ENCODE measurements at places on chromosomes 7 and 10.
A peak's percentile ranks its signal among the peaks of the same experiment; 100 is the strongest.

DNA sequence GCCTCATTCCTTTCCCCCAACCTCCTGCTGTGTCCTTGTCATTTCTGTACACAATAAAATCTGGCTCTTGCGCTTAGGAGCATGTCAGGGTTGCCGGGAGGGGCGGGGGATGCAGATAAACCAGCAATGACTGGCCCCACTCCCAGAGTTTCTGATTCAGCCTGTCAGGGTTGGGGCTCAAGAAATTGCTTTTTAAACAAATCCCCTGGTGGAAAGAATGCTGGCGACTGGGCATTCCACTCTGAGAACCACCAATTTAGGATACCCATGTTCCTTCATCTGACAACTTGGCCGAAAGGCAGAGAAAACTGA, 376.4 kb downstream of the TCERG1L start:
- no peak for DNase-seq

DNA sequence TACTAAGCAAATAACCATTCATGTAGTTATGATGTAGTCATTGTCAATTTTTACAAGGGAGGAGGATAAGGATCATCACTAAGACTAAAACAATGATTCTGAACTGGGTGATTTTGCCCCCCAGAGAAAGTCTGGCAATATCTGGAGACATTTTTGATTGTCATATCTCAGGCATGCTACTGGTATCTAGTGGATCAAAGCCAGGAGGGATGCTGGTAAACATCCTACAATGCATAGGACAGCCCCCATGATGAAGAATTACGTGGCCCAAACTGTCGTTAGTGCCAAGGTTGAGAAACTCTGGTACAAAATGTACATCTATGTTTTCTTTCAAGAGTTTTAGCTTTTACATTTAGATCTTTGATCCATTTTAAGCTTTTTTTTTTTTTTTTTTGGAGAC, 57.3 kb downstream of the GBF1 start:
- DNase-seq = no peak

DNA sequence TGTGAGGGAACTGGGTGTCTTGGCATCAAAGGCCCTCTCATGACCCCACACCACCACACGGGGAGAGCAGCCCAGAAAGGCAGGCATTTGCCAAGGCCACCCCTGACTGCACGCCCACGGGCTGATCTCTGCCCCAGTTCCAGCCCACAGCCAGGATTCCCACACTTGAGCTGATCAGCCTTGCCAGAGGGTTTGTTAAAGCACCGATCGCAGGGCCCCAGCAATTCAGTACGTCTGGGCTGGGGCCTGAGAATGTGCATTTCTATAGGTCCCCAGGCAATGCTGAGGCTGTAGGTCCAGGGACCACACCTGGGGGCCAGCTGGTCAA, 103.9 kb downstream of the TNS3 start:
- no peak for DNase-seq

GRCh38 chr7:107045195-107045960, 873 bp downstream of the PRKAR2B start:
- no peak for DNase-seq

- no peak for DNase-seq
Measured at GRCh38 chr10:112507988-112508387, 61.0 kb downstream of the VTI1A start.

- no peak for DNase-seq
Measured at GRCh38 chr7:29328811-29329210, 134.2 kb downstream of the CHN2 start.

DNA sequence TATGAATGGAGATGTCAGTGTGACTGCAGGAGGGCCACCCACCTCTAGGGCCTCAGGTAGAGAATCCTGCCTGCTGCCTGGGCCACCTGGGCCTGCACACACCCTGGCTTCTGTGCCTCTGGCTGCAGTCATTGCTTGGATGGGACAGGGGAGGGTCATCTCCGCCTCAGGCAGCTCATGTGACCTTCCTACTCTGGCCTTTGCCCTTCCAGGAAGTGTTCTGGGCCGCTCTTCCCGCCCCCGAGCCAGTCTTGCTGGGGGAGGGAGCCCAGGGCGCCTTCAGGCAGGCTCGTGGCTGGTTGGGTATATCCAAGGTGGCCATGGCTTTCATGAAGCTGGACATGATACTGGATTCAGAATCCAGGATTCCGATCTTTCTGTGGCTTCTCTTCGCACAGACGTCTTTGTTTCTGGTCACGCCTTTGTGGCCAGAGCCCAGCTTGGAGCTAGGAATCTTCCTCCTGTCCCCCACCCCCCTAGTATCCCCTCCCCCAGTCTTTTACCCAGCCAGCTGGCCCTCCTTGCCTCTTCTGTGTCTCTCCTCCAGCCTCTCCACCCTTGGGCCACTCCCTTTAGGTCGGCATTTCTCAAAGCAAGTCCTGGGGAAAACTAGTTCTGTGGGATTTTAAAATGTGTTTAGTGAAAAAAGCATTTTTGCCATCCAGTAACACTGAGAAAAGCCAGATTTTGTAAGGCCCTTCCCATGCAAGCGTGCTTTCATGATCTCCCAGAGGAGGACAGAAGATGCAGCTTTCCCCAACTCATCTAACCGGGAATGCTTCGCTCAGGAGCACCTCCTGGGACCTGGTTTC, 119.6 kb downstream of the ZMIZ1 start:
- DNase-seq = no peak

DNA sequence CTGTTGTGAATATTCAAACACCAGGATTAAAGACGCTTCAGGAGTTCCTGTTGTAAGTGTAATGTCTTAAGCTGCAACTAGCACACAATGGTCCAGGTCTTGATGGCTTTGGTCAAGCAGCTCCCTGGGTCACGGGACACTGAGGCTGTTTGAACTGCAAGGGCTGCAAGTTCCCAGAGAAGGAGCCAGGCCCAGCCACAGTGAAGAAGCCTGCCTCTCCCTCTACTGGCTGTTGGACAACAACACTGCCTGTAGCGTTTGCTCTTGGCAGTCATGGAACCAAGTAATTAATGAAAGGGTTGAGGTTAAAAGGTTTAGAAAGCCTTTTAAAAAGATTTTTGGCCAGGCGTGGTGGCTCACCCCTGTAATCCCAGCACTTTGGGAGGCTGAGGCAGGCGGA, 31.9 kb upstream of the GUSB start:
- DNase-seq = peak; percentile 38

DNA sequence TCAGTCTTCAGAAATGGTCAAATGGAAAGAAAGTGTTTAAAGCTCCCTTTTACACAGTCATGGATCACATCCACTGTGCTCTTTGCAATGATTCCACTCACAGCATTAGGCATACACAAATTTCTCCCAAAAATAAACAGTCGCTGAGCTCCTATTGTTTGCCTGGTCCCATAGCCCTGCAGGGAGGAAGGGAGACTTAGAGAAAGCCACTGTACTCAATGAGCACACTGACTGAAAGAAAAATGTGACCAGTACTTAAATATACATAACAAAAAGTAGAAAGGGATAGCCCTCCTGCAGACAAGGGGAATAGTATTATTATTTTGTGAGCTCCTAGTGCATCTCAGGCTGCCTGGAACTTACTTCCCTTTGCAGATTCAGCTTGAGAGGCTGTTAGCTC, 853.2 kb downstream of the GRID1 start:
- no peak for DNase-seq

GRCh38 chr7:155453296-155454182, 4.4 kb upstream of the EN2 start:
- DNase-seq = no peak

GRCh38 chr7:105246256-105246655, 142.5 kb downstream of the SRPK2 start:
- DNase-seq = no peak

GRCh38 chr7:583410-584121, 63.9 kb upstream of the PDGFA start:
- no peak for DNase-seq

DNA sequence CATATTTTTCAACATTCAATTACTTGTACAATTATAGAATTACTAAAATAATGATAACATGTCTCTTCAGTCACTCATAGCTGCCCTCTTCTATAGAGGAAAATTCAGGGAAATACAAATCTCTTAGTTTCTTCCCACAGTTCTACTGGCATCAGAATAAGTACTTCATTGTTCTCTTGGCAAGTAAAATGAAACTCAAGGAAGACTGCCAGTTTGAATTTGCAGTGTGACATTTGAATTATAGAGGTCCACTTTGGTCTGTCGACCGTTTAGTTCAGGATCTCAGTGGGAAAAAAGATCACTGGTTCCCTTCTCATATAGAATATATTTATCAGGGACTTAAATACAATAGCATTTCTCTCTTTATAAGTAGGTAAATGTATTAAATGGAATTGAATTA, 114.5 kb downstream of the PON1 start:
- DNase-seq = no peak

DNA sequence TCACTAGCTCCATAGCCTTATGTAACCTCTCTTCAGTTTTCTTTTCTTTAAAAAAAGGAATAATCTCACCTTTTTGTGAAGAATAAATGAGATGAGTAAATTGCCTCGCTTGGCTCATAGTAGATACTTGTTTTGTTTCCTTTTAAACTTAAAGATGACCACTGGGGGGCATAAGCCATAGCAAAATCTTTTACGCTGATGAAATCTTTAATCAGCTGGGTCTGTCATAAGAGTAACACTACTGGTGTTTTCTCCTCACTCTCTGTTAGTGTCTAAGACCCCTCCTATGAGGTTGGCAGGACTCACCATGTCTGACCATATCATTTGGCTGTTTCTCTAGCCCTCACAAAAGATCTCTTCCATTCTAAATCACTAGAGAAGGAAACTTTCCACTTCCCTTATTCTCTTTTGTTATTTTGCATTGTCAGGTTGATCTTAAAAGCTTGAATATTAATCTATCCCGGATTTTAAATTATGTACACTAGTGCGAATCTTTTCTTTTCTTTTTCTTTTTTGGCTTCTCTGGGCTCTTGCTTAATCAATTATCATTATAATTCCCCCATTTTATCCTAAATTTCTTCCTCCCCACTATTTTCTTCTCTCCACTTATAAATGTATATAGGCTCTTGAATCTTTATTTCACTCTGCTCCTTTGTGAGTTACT, 12.5 kb downstream of the STAG3 start:
- no peak for DNase-seq

DNA sequence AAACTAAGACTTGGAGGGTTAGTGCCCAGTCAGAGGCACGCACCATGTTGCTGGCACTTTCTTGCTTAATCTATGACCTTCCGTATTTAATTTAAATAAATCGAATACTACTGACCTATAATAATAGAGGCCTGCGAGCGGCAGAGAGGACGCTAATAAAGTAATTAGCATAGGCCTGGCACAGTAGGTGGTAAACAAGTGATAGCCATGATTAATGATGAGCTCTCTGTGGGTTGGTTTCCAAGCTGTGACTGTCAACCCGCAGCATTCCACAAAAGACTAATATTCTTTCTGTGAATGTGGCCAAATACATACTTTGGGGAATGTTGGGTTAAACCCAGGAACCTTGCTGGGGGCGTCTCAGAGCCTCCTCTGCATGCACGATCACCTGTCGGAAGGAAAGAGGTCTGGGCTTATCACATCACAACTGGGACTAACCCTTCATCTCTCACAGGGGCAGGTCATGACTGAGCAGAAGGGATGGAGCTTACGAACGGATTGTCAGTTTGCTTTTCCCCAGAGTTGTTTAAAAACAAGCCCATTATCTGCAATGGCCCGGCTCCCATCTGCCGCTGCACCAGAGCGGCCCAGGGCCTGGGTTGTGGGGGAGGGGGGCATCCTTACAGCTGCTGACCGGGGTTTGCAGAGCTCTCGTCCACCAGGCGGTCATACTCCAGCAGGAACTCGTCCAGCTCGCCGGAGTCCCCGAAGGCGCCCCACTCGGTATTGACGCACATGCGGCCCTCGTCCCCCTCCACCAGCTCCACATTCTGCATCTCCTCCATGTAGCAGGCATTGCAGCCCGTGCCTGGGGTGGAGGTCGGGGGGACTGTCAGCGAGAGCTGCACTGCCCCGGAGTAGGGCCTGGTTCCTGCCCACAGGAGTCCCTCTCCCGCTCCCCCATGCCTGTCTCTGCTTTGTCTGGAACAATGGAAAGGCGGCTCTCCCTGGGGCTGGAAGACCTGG, 6.2 kb upstream of the MYL7 start:
- DNase-seq = no peak

DNA sequence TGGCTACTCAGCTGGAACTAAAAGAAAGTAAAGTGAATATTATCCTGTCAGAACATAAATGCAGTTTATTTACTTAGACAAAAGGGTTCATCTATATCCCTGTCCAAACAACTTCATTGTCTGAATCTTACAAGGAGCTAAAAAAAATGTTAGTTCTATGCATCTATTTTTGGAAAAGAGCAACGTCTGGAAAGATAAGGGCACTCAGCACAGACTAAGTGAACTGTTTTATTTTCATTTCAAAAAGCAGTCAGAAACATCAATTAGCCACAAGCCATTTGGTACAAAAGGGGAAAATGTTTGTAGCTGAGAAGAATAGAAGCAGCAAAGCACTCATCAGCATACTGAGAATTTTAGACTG, 245.5 kb downstream of the FOXP2 start:
- DNase-seq = no peak

GRCh38 chr10:132898391-132899053, 43.8 kb downstream of the CFAP46 start:
- DNase-seq = no peak

DNA sequence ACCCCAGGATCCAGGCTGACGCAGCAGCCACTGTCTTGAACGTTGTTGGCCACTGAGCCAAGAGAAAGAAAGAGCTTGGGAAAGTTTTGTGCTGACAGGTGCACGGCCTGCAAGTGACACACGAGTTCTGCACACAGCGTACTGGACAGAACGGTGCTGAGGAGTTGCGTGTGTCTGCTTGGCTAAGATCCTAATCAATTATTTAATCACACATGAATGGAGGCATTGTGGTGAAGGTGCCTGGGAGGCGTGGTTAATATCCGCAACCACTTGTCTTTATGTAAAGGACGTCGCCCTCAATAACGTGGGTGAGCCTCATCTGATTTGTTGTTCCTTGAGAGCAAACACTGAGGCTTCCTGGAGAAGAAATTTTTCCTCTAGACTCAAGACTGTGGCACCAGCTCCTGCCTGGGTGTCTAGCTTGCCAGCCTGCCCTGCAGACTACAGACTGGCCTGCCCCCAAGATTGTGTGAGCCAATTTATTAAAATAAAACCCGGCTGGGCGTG, 16.6 kb upstream of the GNA12 start:
- no peak for DNase-seq

DNA sequence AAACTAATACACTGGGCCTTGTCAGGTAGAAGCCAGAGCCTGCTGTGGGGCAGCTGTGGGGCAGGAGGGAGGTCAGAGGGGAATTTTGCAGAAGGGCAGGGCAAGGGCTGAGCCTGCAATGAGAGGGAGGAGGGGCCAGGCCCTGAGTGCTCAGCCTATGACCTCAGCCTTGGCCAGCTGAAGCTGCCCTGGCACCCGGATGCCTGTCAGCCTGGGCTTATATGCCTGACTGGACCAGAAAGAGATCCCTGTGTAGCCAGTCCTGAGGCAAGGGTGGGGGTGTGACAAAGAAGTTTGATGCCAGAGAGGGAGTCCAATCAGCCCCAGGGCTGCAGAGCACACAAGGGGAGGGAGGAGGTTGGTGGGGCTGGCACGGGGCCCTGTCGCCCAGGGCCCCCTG, 22.3 kb upstream of the PRRT4 start:
- no peak for DNase-seq

GRCh38 chr7:108860615-108861014, 290.9 kb downstream of the DNAJB9 start:
- no peak for DNase-seq
